Activated CD4-positive, alpha-beta T cell treated with anti-CD3 and anti-CD28 coated beads, Interleukin-2, amount 50 U/mL, for 48 hours (primary cell): ENCODE measurements at places on chromosomes 3 and 15.

- no peak for DNase-seq
Observed at GRCh38 chr15:27744641-27745040, 354.5 kb downstream of the OCA2 start.

GRCh38 chr3:115341208-115341607 is 194.1 kb upstream of the ZBTB20 start:
- peak; percentile 3 for DNase-seq

DNA sequence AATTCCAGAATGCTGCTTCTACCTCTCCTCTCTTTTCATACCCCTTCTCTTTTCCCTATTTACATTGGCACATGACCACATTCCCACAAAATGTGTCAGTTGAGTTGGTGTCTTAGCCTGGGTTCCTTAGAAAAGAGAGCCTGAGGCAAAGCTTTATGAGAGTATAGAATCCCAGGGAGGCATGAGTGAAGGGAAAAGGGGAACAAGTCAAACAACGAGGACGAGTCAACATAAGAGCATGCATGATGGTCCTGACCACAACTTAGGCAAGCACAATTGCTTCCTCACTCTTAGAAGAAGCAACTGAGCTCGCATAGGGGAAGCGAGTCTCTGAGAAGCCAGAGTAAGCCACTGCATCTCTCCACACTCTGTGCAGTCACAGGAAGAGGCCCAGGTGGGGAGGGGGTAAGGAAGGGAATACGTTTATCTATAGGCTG is 15.4 kb upstream of the ZNF774 start:
- DNase-seq, result no peak

DNA sequence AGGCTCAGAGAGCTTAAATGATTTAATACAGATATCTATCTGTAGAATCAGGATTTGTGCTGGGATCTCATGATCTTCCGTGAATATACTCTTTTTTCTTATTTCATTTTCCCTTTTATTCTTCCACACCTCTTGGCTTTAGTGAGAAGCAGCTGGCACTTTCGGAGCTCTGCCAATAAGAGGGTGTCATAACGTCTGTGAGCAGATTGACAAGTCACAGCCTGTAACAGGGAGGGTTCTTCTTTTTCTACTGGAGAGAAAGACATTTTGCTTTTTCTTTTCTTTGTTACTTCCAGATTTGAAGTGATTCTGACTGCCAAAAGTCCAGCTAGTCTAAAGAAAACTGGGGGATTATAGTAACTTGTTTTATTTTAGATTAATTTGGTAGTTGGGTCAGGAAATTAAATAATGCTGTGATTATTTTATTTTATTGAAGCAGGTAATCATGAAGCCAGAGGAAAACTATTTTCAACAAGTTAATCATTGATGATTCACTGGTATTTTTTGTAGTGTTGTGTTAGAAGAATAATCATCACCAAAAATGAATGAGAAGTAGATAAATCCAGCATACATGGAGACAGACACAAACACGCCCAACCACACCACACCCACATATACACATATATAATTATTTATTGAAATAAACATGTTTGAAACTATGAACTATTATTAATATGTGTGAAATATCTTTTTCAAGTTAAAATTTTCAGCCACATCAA is 69.8 kb downstream of the TNFAIP8L3 start:
- no peak for DNase-seq

DNA sequence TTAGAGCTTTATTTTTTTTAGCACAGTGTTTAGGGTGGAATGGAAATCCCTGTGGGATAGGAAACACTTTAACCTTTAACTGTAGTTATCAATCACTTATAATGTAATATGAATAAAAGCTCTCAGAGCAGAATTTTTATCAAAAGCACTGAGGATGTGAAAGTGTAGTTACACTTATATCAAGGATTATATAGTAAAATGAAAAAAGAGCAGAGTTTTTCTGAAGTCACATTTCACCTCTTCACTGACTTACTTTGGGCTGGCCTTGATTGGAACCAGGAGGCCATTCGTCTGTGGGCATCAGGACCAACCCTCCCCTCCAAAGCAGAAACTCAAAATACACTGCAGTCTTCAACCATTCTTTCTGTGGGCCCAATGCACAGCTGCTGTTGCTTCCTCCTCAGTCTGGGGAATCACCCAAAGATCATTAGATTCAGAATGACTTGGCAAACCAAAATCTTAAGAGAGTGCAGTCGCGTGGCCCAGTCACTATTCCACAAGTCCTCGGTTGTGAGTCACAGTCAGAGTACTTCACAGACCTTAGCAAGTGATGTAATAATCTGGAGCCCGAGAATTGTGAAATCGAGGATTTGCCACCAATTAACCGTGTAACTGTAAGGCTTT is 132.6 kb upstream of the COL8A1 start:
- DNase-seq, result peak; percentile 10

DNA sequence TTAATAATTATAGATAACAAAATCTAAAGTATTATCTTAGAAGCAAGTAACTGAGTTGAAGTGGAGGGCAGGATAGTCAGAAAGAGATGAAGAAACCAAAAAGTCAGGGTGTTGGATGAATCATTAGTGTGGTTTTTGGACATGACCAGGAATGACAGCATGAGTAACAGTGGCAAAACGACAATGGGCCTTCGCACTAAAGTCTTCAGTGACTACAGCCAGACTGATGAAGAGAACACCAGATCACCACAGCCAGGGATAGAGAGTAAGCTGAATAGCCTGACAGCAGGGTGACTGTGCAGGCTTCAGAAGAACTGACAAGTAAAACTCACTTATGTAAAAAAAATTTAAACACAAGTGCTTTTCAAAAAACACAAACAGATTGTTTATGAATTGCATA is 96.0 kb upstream of the MELTF start:
- DNase-seq, result peak; percentile 7

GRCh38 chr15:40357246-40357645 is 773 bp upstream of the DISP2 start:
- DNase-seq, result no peak

DNA sequence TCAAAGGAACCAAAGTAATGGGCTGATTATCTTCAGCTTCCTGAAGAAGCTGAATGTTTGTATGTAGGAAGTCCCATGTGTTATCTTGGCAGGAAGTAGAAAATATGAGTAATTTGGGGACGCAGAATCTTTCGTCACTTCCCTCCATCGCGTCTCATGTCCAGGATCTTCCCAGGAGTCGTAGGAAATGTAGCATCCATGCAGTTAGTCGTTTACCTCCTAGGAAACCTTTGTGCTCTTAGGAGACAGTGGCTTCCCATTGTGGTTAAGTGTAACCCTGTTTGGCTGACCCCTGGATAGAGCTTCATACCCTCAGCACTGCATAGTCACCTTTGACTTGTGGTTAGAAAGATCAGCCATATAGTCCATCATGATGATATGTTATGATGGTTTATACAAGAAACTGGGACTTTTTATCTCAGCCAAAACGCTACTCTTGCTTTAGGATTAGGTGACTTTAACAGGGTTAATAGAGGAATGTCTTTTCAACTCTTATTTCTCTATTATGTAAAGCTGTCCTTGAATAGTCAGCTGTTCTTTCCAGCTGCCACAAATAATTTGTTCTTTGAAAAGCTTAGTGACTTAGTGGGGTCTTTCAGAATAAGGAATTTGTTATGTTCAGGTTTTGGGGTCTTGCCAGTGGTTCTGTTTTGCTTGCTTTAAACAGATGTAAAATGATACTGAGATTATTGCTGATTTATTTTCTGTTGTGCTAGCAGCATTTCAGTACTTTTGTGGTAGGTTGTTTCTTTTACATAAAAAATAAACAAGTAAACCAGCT is 92.2 kb downstream of the KLHL25 start:
- DNase-seq, result no peak

DNA sequence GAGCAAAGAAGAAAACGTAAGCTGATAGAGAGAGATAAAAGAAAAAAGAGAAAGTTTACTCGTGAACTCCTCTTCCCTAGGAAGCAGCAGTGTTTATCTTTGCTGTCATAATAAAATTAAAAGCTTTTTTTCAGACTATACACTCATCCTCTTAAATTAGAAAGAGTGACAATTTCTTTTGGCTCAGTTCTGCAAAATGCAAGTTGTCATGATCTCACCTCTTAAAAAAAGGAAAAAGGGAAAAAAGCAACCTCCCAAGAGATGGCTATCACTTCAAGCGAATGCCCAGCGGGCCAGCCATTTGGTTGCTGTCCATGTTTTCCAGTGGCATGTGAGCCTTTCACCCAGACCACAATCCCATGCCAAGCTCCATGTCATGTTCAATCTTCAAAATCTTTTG is 7.0 kb upstream of the THBS1 start:
- no peak for DNase-seq

- DNase-seq, result peak; percentile 99
Observed at GRCh38 chr3:44761424-44762169, at the start of the genes KIAA1143 and KIF15. TSS of gene KIAA1143 (minus strand) at chr3:44761619. CDS start at chr3:44761602, 17 bp downstream. TSS of gene KIF15 (plus strand) at chr3:44761794. CDS start at chr3:44761866, 72 bp downstream.

GRCh38 chr15:73323374-73323955 is 45.3 kb downstream of the HCN4 start:
- no peak for DNase-seq

- no peak for DNase-seq
Observed at GRCh38 chr15:41915255-41915994, 21.6 kb upstream of the SPTBN5 start.

GRCh38 chr15:82062479-82063454 is 16.9 kb upstream of the MEX3B start:
- no peak for DNase-seq

DNA sequence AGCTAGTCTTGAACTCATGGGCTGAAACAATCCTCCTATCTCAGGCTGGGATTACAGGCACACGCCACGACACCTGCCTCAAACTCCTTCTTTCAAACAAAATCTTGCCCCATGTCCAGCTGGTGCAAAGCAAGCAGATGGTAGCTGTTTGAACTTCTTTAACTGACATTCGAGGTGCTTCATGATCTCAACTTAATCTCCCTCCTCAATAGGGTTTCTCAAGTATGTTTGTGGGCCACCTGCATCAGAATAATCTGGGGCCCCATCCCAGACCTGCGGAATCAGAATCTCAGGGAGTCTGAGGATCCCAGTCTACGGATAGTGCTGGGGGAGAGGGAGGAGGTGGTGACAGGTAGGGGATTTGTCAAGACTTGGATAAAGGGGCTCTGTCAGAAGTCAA is 20.9 kb upstream of the TRH start:
- no peak for DNase-seq

GRCh38 chr3:37054370-37054769 is 61.1 kb downstream of the MLH1 start:
- DNase-seq, result no peak

DNA sequence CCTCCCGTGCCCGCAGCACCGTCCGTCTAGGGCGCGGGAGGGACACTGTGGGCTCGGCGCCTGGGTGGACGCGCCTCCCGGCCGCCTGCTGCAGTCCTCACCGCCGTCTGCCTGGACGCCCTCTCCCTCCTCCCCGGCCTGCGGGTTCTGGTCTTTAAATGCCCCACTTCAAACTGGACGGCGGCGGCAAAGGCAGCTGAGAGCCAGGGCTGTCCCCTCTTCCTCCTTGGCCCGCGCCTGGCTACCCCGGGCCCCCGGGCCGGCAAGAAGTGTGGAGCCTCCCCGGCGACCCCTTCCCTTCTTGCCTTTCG is 426 bp downstream of the CBLB start:
- DNase-seq, result peak; percentile 36
